ENCODE measurements at places on chromosomes 6 and 20.

DNA sequence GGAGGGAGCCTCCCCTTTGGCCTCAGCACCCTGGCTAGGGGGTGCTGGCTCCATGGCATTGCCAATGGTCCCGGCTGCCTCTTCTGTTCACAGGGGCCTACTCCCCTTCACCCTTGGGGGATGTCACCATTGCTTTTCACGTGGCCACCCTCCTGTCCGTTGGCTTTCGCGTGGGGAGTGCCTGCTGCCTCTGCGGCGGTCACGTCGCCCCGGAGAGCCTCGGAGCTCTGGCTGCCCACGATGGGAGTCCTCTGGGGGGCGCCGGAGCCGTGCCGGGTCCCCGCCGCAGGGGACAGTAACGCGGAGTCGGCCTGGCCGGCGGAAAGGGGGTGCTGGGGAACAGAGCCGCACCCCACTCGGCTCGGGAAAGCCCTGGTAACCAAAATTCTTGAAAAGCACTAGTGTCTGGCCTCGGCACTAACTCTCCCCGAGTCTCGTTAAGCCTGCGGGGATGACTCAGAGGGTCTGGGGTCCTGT, 661 bp upstream of the HEBP2 start:
- no peak for DNase-seq

- DNase-seq, result no peak
Observed at GRCh38 chr6:140917911-140918310, 1214.8 kb upstream of the GJE1 start.

DNA sequence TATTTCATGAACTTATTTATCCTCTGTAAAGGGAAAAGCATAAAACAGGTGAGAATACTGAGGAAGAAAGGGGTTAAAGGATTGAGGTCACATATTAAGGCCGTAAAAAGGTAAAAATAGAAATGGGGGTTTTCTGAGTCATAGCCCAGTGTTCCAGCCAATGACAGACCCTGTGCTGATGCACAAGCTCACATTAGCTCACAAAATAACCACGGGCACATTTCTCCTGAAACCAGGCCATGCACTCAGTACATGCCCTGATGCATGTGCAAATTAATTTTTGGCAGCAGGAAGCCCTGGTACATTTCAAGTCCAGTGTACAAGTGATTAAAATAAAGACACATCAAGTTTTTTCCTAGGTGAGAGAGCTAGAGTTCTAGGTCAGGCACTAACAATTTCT, 194.4 kb downstream of the TMEM200A start:
- DNase-seq, result peak; percentile 27

DNA sequence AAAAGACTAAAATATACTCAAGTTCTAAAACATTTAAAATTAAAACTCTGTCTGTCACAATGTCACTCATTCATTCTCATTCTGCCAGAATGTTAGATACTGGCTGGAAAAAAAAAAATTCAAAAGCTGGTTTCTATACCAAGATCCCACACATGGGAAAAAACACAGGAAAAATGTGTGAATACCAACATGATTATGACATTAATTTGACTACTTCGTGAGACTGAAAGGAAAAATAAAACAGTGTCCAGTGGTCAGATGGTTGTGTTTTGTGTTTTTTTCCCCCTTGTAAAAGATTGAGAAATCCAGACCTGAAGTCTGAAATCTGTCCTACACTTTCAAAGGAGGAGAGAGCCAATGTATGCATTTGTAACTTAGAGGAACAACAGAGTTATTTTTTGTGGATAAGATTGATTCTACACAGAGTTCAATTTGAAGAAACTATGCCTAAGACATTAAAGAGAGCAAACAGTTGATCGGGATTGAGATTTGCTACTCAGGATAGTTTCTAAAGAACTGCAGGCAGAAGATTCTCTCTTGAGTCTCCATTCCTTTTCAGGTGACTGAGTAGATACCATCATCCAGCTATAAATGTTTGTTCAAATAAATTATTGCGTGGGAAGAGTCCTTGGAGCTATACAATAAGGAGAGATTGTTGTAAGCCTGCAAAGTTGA, 39.2 kb upstream of the TXLNB start:
- DNase-seq, result peak; percentile 35

GRCh38 chr6:104357928-104358327, 501.8 kb downstream of the HACE1 start:
- DNase-seq, result no peak

- peak; percentile 8 for DNase-seq
Observed at GRCh38 chr20:18443886-18444285, 22.9 kb downstream of the DZANK1 start.

GRCh38 chr6:123598011-123598410, 38.7 kb downstream of the TRDN start:
- no peak for DNase-seq

DNA sequence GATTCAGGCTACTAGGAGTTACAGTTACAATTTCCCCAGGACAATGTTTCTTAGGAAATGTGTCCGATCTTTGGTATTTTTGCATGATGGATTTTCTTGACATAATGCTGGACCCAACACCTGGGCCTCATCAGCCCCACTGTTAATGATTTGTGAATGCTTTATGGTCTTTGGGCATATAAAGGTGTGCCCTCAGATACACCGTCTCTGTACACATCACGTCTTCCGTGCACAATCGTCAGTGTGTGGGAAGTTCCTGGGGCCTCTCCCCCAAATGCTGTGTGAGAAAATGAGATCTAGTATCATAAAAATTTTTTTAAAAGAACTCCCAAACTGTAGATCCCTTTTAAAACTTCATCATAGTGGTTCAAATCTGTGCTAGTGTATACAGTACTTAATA, 373.2 kb upstream of the ID4 start:
- DNase-seq, result no peak

GRCh38 chr20:18916886-18917750, 103.5 kb downstream of the SCP2D1 start:
- no peak for DNase-seq

DNA sequence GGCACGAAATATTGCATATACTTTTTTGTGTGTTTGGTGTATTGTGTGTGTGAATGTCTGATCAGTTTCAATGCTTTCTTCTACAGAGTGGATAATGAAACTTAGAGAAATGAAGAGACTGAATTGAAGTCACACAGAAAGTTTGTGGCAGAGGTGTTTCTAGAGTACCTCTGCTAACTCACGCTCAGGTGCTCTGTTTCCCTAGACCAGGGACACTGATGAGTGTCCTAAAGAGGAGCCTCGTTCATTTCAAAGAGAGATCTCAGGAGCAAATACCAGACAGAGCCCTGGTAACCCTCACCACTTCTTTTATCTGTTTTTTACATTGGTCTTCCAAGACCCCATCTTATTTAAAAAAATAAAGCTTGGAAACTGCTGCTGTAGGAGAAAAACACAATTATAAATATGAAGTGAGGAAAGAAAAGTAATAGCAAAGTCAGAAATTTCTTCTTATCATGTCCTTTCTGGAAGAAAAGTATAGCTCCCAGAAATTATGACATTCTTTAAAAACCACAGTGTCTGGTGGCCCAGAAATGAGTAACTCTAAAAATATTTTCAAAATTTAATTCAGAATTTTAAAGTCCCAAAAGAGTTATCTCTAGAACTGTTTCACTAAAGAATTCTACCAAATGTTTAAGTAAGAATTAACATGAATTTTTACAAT, 720.6 kb downstream of the RFPL4B start:
- DNase-seq, result peak; percentile 42

GRCh38 chr6:154709621-154710020, 23.6 kb upstream of the SCAF8 start:
- no peak for DNase-seq

DNA sequence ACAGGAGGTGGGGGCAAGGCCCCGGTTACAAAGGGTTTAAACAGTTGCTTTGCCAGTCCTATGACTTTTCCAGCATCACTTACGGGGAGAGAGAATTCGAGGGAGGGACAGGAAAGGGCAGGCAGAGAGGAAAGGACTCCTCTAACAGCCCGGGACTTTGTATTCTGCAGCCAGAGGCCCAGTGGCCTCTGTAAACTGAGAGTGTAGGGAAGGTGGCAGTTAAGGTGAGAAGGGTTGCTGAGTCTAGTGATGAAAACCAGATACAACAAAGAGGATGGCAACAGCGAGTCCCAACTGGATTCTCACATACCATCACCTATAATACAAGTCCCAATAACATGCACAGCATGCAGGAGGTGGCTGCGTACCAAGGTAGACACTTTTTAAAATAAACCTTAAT, 13.5 kb downstream of the PLAGL2 start:
- no peak for DNase-seq

- peak; percentile 62 for DNase-seq
Observed at GRCh38 chr6:148559848-148560433, 186.9 kb upstream of the UST start.

GRCh38 chr6:169725125-169726048, 1.1 kb upstream of the PHF10 start:
- peak; percentile 93 for DNase-seq

DNA sequence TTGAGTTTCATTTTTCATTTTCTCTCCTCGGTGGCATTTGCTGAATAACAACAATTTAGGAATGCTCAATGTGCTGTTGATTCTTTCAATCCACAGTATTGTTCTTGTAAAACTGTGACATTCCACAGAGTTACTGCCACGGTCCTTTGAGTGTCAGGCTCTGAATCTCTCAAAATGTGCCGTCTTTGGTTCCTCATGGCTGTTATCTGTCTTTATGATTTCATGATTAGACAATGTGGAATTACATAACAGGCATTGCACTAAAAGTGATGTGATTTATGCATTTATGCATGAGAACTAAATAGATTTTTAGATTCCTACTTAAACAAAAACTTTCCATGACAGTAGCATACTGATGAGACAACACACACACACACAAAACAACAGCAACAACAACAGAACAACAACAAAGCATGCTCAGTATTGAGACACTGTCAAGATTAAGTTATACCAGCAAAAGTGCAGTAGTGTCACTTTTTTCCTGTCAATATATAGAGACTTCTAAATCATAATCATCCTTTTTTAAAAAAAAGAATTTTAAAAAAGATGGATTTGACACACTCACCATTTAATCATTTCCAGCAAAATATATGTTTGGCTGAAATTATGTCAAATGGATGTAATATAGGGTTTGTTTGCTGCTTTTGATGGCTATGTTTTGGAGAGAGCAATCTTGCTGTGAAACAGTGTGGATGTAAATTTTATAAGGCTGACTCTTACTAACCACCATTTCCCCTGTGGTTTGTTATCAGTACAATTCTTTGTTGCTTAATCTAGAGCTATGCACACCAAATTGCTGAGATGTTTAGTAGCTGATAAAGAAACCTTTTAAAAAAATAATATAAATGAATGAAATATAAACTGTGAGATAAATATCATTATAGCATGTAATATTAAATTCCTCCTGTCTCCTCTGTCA, 88.1 kb downstream of the SNAP25 start:
- peak; percentile 76 for DNase-seq

- DNase-seq, result no peak
Observed at GRCh38 chr6:167566711-167567141, 241.8 kb downstream of the TTLL2 start.

DNA sequence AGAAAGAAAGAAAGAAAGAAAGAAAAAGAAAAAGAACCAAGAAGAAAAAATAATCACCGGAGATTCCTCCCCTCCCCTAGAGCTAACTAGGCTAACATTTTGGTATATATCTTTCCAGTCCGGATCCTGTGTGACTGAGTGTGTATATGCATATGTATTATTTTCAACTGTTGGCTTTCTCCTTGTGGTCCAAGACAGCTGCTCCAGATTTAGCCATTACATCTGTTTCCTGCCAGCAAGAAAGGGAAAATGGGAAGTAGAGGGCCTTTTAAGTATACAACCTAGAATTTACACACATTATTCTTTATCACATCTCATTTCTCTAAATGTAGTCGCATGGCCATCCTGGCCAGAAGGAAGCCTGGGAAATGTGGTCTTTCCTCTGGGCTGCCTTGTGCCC, 15.2 kb downstream of the SLC52A3 start:
- DNase-seq, result no peak

DNA sequence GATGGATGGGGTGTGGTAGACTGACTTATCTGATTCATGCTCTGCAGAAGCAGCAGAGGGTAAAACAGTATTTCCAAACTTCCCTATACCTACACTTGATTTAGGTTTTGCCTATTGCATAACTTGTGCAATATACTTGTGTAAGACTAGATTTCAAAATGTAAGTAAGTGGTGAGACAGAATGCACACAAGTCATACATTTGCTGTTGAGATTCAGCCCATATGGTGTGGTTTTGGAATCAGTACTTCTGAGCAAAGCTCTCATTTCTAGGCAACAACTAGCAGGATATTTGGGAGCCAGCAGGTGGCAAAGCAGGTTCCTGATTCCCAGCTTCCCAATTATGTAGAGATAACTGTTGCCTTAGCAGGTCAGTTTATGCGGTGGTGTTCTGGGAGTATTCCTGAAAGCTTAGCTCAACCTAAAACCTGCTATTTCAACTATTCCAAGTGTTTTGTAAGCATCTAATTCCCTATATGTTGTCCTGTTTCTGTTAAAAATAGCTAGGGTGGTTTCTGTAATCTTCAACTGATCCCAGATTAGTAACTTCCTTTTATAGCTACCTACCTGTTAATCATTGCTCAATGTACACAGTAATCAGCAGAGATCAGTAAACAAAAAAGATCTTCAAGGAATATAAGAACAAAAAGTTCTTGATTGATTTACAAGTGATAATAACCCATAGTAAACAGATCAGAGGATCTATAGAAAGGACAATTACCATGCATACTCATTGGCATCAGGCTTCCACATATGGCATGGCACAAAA, 8.5 kb upstream of the FABP7 start:
- DNase-seq, result peak; percentile 17

DNA sequence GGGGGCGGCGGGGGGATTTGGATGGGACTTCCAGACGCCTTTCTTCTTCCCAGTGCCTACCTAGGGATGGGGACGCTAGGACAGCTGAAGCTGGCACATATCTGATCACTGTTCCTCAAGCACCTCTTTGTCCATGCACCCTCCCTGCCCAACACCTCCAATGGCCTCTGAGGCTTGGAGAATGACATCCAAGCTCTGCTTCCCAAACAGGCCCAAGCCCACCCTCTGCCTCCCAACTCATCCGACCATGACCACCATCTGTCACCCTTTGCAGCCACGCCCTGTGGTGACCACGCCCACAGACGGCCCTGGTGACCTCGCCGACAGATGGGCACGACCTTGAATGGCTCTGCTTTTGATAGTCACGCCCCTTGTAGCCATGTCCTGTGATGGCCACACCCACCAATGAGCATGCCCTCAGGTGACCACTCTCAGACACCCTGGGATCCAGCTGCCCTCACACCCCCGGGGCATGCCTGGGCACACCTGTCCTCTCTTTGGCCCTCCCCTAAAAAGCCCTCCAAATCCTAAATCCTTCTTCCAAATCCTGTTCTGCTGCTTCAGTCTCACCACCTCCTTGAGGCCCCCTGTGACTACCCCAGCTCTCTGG, 51.0 kb downstream of the SSR1 start:
- no peak for DNase-seq

DNA sequence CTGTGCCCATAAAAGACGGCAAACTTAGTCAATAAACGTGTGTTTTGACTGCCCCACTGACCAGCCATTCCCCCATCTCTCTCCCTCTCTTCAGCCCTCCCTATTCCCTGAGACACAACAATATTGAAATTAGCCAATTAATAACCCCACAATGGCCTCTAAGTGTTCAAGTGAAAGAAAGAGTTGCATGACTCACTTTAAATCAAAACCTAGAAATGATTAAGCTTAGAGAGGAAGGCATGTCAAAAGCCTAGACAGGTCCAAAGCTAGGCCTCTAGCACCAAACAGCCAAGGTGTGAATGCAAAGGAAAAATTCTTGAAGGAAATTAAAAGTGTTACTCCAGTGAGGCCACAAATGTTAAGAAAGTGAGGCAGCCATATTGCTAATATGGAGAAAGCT, 261.6 kb upstream of the TBX18 start:
- no peak for DNase-seq

GRCh38 chr6:29504961-29505360, 17.2 kb upstream of the MAS1L start:
- DNase-seq, result no peak

- DNase-seq, result peak; percentile 87
Observed at GRCh38 chr20:7843613-7844012, 96.6 kb downstream of the HAO1 start.

Measured in fibroblast of mammary gland (primary cell).